ENCODE measurements at places on chromosomes 16 and 17. TPM values are rescaled to one million over a fixed set of nuclear protein-coding genes. Genes with fewer than 3 reads are reported as not detected.

The TEX14 gene
- polyA plus RNA-seq: 6.9 TPM

The G6PC1 gene
- polyA plus RNA-seq: not detected

The DNAAF8 gene
- 1.1 TPM for polyA plus RNA-seq

The TP53TG3C gene
- polyA plus RNA-seq: not detected

The GSDMA gene
- not detected for polyA plus RNA-seq

The NFATC2IP gene
- 19.8 TPM for polyA plus RNA-seq

The HES7 gene
- 0.29 TPM for polyA plus RNA-seq

The DHX40 gene
- 33.6 TPM for polyA plus RNA-seq

Data from muscle of arm (tissue), 14 donors.